ENCODE measurements at places on chromosomes 11 and 22.

GRCh38 chr11:32305460-32305859 lies 129.9 kb downstream of the WT1 start:
- no peak for DNase-seq

DNA sequence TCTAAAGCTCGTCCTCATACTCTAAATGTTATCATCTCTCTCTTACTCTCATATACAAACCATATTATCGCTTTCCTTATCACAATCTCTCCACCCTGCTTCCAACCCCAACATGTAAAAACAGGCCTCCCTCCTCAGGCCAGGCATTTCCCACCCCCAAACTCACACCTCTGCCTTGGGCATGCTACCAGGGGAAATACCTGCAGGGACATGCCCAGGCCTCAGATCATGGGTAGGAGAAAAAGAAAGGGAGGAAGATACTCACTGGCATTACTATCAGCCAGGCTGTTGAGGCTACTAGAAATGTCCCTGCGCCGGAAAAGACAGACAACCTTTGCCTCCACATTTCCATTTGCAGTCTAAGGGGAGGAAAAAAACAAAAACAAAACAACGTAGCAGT lies 1.8 kb downstream of the MTA2 start:
- DNase-seq, result peak; percentile 50

DNA sequence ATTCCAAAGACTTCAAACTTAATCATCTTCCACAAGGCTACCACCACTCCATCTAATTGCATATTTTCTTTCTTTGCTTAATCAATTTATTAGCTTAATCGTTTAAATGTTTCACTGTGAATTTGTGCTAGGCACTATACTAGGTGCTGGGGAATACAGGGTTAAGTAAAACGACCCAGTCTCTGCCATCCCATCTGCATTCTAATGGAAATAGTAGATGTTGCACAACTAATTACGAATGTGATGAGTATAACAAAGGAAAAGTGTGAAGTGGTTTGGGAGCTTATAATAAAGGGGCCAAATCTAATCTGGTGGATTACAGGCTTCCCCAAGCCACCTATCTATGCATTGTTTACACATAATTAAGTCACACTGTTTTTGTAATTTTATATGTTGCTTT lies 147.1 kb downstream of the FAM181B start:
- DNase-seq, result no peak

DNA sequence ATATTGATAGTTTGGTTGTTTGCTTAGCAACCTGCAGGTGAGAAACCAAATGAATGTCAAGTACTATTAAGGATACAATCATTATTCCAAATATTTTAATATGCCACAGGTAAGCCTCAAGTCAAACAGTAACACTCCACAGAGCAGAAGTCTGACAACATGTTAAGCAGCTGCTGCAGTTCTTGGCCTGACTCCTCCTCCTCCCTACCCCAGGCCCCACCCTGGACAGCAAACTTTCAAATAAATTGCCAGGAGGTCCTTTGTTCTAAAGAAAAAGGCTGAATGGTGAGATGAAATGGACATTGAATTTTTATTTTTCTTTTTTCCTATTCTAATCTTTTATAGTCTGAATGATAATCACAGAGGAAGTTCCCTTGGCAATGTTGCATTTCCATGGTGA lies 260.0 kb upstream of the POU2AF2 start:
- no peak for DNase-seq

DNA sequence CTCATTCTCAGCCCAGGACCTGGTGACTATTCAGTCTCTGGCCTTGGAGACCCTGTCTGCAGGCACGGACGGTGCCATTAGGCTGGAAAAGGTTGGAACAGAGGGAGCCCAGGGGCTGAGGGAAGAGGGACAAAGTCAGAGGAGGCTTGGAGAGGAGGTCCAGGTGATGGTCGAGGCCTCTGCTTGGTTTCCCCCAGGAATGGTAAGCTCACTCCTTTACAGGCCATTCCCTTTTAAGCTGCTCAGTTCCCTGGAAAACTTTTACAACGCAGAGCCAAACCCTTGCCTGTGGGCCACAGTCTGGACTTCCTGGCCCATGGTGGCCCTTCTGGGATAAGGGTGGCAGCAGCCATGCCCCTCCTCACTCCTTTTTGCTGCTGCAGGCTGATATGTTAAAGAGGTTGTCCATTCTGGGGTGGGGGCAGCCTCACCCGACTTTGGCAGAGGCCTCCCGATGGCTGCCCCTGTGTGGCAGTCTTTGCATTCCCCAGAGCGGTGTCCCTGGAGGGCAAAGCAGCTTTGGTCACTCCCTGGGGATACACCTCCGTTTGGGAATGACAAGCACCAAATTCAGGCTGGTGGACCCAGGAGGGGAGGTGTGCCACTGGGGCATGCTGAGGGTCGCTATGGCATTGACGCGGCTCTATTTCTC lies 34.0 kb upstream of the RFPL3 start:
- DNase-seq, result no peak

- peak; percentile 24 for DNase-seq
Measured at GRCh38 chr22:36134182-36134581, 26.4 kb downstream of the APOL3 start.

- DNase-seq, result no peak
Measured at GRCh38 chr11:6505577-6506240, 8.6 kb downstream of the DNHD1 start.

GRCh38 chr11:46912526-46913150 lies 5.7 kb downstream of the LRP4 start:
- DNase-seq, result no peak

GRCh38 chr11:87422566-87422965 lies 384.8 kb downstream of the TMEM135 start:
- DNase-seq, result no peak

GRCh38 chr11:114820621-114821020 lies 142.3 kb downstream of the NXPE2 start:
- DNase-seq, result no peak

DNA sequence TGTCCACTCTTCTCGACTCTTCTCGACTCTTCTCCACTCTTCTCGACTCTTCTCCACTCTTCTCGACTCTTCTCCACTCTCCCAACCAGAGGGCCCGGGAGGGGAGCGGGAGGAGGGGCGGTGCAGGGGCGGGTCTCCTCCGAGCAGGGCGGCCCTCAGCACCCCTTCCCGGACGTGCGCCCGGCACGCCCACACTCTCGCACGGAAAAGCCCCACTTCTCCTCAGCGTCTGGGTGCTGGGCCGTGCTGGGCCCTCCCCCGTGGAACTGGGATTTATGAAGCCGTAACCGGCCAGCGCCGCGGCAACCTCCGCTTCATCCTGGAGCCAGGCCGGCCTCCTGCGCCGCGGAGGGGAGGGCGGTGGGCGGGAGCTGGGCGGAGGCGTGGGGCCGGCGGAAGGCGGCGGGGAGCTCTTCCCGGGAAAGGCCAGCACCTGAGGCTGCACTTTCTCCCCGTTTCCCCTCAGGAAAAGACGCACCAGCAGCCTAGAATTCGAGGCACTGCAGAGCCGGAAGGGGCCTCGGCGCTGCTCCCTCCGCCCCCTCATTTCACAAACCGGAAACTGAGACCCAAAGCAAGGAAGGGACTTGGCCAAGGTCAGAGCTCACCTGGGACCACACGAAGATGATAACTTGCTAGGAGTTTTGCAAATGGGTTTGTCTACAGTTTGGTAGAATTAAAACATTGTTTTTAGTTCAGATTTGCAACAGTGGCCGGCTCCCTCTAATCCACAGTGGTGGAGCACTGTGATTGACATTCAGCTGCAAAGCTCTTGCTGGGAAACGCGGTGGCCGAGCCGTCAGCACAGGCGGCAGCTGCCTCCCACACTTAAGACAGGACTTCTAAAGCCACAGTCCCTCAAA lies 31.6 kb upstream of the JAM3 start:
- DNase-seq, result peak; percentile 68

GRCh38 chr11:45105233-45105983 lies 41.0 kb upstream of the PRDM11 start:
- DNase-seq, result peak; percentile 75

- DNase-seq, result no peak
Measured at GRCh38 chr11:48025984-48026340, 45.6 kb downstream of the PTPRJ start.

DNA sequence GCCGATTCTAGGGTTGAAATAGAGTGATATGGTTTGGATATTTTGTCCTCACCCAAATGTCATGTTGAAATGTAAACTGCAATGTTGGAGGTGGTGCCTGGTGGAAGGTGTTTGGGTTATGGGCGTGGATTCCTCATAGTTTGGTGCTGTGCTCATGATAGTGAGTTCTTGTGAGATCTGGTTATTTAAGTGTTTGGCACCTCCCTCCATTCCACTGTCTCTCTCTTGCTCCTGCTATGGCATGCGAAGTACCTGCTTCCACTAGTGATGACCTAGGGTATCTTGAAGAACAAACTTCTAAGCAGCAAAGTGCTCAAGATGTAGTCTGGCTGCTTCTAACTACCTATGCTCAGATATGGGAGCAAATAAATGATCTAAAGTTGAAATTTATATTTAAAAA lies 56.0 kb upstream of the TSPAN18 start:
- no peak for DNase-seq

DNA sequence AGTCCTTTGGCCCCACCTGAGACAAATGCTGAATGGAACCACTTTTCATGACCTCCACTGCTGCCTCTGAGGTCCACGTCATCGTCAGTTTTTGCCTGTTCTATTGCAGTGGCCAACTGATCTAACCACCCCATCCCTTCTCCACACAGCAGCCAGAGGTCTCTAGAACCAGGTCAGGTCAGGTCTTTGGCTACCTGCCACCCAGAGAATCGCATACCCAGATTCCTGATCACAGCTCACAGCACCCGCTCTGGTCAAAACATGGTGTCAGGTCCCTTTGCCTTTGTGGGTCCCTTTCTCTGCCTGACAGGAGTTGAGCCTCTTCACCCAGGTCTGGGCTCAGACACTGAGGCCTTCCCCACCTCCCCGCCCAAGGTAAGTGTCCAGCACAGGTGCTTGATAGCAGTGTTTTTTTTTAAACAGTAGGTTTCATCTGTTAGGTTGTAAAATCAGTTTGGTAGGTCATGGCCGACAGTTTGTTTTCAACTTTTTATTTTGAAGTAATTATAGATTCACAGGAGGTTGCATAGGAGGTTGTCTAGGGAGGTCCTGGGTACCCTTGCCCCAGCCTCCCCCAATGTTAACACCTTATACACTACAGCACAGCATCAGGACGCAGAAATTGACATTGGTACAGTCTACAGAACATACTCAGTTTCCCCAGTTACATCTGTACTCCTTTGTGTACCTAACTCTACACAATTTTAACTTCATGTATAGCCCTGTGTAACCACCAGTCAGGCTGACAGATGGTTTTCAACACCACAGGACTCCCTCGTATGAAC lies 6.9 kb downstream of the C22orf39 start:
- DNase-seq, result no peak

- no peak for DNase-seq
Measured at GRCh38 chr11:119747868-119748660, 19.1 kb upstream of the NECTIN1 start.

GRCh38 chr11:61102667-61103571 lies 630 bp downstream of the CD5 start:
- DNase-seq, result no peak

DNA sequence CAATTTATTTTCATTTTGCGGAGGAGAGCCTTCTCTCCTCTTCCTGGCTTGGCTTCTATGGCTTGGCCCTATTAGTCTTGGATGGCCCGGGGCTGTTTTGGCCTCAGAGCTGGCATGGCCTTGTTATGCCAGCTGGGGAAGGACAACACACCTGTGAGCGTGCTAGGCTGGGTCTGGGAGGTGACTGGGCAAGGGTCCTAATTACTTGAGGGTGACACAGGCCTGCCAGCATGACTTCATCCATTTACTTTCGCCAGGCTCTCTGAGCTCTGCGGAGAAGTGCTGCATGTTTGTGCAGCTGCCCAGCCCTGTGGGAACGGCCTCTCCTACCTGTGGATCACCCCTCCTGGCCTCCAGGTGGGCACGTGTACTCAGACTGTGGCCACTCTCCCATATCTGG lies 153.6 kb downstream of the SNX19 start:
- DNase-seq, result no peak

- DNase-seq, result no peak
Measured at GRCh38 chr11:75264356-75264755, 23.8 kb downstream of the TPBGL start.

GRCh38 chr11:17230867-17231851 lies 23.4 kb upstream of the PIK3C2A start:
- DNase-seq, result peak; percentile 62

GRCh38 chr22:26236991-26237390 lies 67.7 kb downstream of the SEZ6L start:
- no peak for DNase-seq

DNA sequence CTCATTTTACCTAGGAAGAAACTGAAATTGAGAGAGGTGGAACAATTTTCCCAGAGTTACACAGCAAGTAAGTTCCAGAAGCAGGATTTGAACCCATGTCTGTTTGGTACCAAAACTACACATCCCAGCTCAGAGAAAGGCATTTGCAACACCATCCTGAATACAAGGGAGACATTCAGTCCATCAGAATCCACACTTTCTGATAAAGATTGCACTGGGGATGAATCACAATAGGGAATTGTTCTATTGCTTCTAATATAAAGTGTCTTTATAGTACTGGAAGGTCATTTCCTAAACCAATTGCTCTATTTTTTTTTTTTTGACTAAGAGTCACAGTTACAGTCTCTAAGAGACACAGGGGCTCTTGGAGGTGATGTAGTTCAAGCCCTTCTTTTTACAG lies 208.1 kb upstream of the CADM1 start:
- DNase-seq, result no peak

DNA sequence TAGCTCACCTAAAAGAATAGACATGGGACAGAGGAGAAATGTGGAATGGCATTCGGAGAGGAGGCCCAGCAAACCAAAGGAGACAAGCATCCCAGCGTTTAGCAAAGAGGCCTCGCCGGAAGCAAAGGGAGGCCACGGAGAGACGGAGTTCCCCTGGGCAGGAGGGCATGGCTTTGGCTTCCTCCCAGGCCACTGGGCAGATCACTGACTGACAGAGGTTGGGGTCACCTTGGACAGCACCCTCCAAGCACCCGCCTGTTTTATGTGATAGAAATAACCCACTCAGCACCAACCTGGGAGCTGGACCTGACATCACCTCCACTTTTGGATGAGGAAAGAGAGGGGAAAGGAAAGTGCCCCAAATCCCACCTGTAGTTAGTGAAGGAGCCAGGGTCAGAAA lies 434.1 kb downstream of the BRD1 start:
- no peak for DNase-seq

- no peak for DNase-seq
Measured at GRCh38 chr22:41280854-41281253, 5.1 kb downstream of the RANGAP1 start.

DNA sequence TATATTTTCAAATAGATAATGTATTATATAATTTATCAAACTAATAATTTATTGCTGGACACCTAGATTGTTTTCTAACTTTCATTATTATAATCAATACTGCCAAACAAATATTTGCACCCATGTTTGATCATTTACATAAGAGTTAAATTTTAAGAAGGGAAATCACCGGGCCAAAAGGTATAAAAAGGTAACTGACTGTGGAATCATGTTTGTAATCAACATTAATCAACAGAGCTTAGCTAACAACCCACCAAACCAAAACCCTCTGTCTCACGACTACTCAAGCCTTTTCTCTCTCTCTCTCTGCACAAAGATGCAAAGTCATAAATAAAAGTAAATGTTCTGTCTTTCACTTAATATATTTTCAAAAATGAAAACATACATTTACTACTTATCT lies 14.8 kb downstream of the LPXN start:
- DNase-seq, result no peak

Data from activated T-cell treated with anti-CD3 and anti-CD28 coated beads, Interleukin-2, amount 50 U/mL, for 48 hours (primary cell).